ENCODE measurements at places on chromosomes 2 and 18.

- no peak for DNase-seq
These were observed 75.1 kb downstream of the SH3BP4 start for GRCh38 chr2:235026649-235027557.

- DNase-seq: no peak
These were observed 486 bp upstream of the GPR39 start for GRCh38 chr2:132415915-132416722.

DNA sequence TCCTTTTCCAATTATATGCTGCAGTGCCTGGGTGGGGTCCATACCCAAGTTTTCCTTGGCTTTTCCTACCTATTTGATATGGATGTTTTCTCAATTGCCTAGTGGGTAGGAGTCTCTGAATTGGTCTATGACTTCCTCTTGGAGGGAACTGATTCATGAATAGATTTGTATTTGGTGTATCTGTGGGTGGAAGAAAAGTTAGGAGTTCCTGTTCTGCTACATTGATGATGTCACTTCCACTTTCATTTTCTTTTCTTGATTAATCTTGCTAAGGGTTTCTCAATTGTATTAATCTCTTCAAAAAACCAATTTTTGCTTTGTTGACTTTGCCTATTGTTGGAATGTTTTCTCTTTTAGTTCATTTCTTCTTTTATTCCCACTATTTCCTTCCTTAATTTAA is 37.4 kb upstream of the SLC9A2 start:
- DNase-seq: no peak

DNA sequence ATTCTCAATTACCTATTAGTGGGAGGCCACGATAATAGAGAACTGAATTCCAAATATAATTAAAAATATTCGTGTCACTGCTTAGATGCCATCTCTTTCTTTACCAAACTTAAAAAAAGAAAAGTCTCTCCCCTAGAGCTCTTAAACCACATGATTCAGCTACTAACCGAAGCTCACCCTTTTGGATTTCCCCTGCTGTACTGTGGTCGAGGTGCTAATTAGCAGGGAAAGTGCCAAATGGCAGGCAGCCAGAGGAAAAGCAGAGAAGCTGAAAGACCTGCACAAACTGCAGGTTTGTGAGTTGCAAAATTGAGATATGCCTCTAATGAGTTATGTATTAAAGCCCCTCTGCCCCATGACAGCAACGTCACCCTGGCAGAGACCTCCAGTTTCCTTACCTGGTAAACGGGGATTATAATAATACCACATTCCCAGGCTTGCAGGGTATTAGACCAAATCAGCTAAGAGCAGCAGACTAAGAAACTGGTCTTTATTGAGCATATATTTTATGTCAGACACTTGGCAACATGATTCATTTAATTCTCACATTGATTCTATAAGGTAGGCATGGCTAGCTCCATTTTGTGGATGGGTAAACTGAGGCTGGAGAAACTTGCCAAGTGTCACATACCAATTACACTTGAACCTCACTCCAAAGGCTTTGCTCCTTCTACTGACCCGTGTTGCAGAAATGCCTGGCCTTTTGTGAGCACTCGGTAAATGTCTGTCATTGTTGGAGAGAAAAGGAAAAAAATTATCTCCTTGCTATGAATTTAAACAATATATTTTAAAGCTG is 259.7 kb downstream of the LPIN1 start:
- DNase-seq: peak; percentile 73

DNA sequence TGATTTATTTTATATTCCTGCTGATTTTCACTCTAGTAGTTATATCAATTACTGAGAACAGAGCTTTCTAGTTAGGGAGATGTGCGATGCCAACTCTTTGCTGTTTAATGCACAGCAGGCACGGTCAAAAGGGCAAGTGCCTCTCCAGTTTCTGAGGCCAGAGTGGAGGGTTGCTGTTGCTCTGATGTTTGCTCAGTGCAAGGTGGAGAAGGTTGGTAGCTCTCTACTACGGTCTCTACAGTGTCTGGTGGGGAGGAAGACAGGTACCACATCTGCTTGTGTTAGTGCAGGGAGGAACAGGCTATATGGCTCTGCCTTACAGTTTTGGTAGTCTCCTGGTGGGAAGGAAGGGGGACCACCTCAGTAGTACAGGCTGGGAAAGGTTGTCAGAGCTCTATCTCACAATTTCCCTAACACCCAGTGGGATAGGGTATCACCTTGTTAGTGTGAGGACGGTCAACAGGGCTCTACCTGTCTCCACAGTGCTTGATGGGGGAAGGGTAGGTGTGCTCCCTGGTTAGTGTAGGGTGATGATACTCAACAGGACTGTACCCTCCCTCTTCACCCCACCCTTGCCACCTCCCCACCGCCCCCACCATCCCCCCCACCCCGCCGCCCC is 85.9 kb downstream of the FANCL start:
- DNase-seq: no peak

GRCh38 chr18:63192126-63192884 is 127.3 kb downstream of the BCL2 start:
- DNase-seq: no peak

DNA sequence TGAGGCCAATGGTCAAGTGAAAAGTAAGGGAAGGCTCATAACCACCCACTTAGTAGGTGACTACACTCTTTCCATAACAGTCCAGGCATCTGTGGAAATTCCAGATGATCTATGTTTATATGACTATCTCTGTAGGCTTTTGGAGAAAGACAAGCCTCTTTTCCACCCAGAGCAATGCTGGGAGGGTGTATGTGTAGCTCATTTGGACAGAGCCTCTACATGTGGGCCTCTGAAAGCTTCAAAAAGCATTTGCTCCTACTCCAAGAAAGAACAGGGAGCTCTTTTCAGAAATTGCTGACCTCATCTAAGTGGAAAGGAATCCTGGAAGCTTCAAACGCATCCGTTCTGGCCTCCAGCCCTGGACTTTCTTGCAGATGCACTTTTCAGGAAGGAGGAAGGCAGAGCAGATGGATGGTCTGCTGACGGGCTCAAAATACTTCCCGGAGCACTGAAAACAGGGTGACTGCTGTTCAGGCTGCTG is 308.7 kb downstream of the LRATD1 start:
- no peak for DNase-seq

DNA sequence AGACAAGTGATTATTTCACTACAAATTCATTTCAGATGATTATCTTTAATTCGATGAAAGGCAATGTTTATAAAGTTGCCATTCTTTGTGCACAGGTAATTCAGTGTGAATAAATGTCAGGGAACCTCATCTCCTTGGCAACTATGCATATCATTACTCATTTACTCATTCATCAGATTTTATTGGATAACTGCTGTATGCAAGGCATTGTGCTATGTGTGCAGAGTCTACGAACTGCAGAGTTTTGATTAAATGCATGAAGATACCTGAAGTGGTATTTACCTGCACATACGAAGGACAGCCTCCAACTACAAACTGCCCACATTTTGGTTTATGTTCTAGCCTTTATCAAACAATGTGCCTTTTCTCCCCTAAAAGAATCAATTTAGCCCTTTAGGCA is 3.5 kb downstream of the RND3 start:
- no peak for DNase-seq

- no peak for DNase-seq
These were observed 1541.1 kb downstream of the LRP1B start for GRCh38 chr2:140589696-140590095.

GRCh38 chr2:44354761-44355160 is 6.5 kb downstream of the PREPL start:
- DNase-seq: no peak

DNA sequence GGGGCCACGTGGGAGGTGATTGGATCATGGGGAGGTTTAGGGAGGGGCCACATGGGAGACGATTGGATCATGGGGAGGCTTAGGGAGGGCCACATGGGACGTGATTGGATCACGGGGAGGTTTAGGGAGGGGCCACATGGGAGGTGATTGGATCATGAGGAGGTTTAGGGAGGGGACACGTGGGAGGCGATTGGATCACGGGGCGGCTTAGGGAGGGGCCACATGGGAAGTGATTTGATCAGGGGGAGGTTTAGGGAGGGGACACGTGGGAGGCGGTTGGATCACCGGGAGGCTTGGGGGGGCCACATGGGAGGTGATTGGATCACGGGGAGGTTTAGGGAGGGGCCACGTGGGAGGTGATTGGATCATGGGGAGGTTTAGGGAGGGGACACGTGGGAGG is 22.5 kb upstream of the SALL3 start:
- DNase-seq: no peak
